ENCODE measurements at places on chromosomes 3 and 15. TPM values are rescaled to one million over a fixed set of nuclear protein-coding genes. Genes with fewer than 3 reads are reported as not detected.

GRCh38 chr15:92123962-92124656, 269.6 kb upstream of the ST8SIA2 start:
- no peak for DNase-seq

- peak; percentile 70 for DNase-seq
These were observed 7.4 kb upstream of the ANPEP start for GRCh38 chr15:89822026-89822425.

DNA sequence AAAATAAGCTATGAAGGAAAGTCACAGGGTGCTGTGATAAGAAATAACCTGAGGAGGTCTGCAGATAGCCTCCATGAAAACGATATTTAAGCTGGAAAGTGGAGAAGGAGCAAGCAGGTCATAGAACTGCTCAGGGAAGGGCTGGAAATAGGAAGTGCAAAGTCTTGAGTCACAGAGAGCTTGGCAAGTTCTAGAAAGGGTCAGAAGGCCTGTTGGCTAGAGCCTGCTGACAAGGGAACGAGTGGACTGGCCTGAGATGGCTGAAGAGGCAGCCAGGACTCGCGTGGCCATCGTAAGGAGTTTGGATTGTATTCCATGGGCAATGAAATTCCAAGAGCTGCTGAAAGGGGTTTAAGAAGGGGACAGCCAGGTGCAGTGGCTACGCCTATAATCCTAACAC, 64.7 kb upstream of the IL12A start:
- DNase-seq: no peak

- peak; percentile 61 for DNase-seq
These were observed 3.1 kb downstream of the OXSR1 start for GRCh38 chr3:38168151-38169026.

NR2E3 gene
- total RNA-seq: not detected

MYO1E gene
- 97.3 TPM for total RNA-seq

- peak; percentile 98 for DNase-seq
These were observed at the start of gene ISL2 for GRCh38 chr15:76336254-76337058. Gene ISL2 (plus strand): TSS chr15:76336773. CDS start chr15:76336884, 111 bp downstream.

- DNase-seq: no peak
These were observed 6.0 kb upstream of the FNDC3B start for GRCh38 chr3:172033396-172033795.

GRCh38 chr15:96340598-96341512, 10.4 kb downstream of the NR2F2 start:
- no peak for DNase-seq

GRCh38 chr15:34753236-34753894, 1.4 kb downstream of the GJD2 start:
- peak; percentile 59 for DNase-seq

DNA sequence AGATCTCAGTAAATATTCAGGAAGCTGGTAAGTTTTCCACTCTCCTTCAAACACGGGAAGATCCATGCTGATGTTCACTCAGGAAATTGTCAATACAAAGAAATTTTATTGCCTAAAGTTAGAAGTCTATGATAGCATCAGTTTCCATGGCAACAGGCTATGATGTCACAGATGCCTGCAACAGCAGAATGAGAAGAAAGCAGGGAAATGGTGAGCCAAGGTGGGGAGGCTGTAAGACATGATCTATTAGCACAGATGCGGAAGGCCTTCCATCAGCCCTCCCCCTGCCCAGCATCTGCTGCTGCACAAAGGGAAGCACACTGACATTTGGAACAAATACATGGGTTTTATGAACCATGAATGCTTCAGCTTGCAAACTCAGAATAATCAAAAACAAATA, 28.6 kb downstream of the EPHB1 start:
- no peak for DNase-seq

DNA sequence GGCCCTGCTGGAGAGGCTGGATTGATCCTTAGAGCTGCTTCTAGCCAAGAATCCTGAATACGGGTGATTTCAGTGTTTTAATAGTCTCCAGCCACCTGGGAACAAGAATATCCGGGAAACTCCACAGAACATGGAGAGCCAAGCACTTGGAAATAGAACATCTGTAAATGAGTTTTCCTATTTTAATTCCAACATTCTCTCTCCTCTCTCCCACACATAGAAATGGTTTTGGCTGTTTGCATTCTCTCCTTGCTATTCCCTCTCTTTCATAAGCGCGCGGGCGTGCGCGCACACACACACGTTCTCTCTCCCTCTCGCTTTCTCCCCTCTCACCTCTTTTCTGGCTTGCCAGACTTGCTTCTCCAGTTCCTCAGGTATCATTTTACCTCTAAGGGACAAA, 50.6 kb downstream of the GADL1 start:
- DNase-seq: no peak

GRCh38 chr3:42032693-42033349, 58.3 kb upstream of the TRAK1 start:
- peak; percentile 73 for DNase-seq

- no peak for DNase-seq
These were observed 47.9 kb downstream of the IGSF11 start for GRCh38 chr3:118986734-118987133.

DNA sequence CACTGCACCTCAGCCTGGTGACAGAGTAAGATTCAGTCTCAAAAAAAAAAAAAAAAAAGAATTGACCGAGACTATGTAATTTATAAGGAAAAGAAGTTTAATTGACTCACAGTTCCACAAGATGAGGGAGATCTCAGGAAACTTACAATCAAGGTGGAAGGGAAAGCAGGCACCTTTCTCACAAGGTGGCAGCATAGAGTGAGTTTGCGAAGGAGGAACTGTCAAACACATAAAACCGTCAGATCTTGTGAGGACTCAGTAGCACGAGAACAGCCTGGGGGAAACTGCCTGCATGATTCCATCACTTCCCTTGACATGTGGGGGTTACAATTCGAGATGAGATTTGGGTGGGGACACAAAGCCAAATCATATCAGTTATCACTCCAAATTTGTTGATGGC, 380.9 kb downstream of the EDEM1 start:
- DNase-seq: no peak

DNA sequence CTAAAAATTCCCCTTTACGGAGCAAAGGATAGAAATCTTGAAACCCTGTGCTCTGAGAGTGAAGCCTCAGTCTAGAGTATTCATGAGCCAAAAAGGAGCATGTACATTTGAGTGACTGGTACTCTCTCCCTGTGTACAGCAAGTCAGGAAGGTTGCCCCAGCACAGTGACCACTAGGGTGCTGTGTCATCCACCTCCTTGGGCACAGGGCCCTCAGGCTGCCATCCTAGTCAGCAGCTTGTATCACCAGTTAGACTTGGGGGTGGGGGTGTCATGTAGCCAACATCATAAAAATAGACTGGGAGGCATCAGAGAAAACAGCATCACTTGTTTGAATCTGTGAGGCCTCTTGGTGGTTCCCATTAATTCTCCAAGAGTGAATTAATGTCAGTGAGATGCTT, 12.0 kb downstream of the NME9 start:
- no peak for DNase-seq

MEGF11 gene
- total RNA-seq: under 0.01 TPM

MNS1 gene
- total RNA-seq: 12.3 TPM

GRCh38 chr3:171113716-171114115, 87.2 kb upstream of the SLC2A2 start:
- DNase-seq: no peak

Data from Daoy (cell line).